ENCODE measurements at places on chromosomes 5 and 9.

GRCh38 chr9:79812507-79813257 is 240.9 kb downstream of the TLE4 start:
- no peak for DNase-seq

DNA sequence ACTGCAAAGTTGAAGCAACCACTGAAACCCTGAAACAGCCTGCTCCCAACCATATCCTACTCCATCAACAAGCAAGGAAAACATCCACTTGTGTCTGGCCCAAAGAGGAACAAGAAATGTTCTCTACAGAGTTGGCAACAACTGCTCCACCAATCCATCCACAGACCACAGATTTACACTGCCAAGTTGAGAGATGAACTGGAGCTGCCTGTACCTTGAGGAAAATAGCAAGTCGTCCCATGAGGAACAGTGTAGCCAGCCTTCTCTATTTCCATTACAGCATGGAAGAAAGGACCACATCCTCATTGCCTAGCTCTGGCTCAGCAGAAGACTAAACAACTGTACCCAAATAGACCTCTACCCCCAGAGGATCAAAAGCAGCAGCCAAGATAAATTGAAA is 60.4 kb downstream of the DEPDC1B start:
- DNase-seq: no peak

DNA sequence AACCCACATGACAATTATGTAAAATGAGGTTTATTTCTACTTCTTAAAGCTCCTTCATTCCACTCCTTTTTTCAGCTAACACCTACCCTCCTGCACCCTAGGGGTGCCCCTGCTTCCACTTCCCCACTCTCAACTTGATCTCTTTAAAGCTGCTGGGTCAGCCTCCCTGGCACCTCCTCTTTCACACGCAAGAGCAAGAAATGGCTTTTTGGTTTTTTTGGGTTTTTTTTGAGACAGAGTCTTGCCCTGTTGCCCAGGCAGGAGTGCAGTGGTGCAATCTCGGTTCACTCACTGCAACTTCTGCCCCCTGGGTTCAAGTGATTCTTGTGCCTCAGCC is 64.4 kb downstream of the SUSD1 start:
- DNase-seq: no peak

GRCh38 chr9:128213746-128214497 is 10.7 kb downstream of the DNM1 start:
- no peak for DNase-seq

DNA sequence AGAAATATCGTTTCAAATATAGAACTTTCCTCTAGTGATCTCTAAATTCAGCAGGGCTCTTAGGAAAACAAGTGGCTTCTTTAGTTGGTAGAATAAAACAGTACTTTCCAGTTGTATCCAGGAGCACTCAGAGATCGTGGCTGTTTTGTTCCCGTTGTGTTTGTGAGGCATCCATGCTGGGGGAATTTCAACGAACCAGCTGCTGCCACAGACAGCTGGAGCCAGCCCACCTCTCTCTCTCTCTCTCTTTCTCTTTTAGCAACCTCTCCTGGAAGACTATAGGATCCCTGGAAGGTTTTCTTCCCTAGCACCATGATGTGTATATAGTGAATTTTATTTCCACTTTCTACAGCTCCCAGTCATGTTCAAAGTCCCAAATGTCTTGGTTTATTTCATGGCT is 1116.0 kb upstream of the SEMA6A start:
- DNase-seq: no peak

GRCh38 chr9:33267151-33267767 is 2.4 kb downstream of the CHMP5 start:
- no peak for DNase-seq

GRCh38 chr9:69054989-69055388 is 19.4 kb downstream of the FXN start:
- no peak for DNase-seq

GRCh38 chr9:122144836-122145591 is 14.6 kb downstream of the NDUFA8 start:
- DNase-seq: no peak

GRCh38 chr5:110865400-110866094 is 126.7 kb downstream of the SLC25A46 start:
- peak; percentile 16 for DNase-seq

GRCh38 chr9:89725271-89725670 is 120.5 kb downstream of the GADD45G start:
- DNase-seq: no peak

DNA sequence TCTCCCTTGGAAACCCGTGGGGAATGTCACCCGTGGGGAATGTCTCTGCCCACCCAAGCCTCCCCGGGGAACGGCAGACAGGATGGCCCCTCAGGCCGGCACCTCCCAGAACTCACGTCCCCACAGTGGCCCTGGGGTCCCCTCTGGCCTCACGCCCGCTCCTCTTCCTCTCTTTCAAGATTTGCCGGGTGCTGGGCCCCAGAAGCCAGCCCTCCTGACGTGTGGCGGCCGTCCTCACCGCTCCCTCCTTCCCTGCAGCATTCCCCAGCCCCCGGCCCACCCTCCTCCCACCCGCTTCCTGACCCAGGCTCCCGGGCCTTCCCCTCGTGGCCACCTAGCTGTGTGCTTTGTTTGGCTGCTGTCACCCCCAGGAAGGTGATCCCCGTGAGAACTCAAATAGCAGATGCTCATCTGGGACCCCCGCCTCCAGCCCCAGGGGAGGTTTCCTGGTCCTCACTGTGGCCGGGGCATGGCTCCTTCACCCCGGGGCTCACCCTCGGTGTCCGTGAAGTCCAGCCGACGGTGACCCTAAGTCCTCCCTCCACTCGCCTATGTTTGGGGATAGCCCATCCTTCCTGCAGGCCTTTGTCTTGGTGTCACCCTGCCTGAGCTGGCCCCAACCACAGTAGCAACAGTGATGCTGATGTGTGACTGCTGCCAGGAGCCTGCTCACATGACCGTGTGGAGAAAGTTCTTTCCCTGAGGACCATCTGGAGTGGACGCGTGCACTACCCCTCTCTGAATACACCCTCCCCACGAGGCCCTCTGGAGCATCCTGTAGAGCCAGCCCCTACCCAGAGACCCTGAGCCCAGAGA is 163.3 kb upstream of the IER5L start:
- no peak for DNase-seq

DNA sequence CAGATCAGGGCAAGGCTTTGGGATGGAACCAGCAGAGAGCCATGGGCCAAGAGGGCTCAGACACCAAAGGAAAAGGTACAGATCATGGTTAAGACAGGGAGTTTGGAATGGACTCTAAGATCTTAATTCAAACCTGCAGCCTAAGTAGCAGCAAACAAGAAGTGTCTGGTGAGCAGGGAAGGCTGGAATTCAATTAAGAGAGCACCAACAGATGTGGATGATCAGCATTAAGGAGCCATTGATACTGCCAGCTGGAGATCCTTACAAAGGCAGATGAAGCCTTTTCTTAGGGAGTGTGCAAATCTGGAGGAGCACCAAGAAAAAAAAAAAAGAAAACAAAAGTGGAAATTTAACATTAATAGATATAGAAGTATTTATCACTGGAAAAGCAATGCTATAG is 516.8 kb downstream of the RASEF start:
- DNase-seq: no peak

DNA sequence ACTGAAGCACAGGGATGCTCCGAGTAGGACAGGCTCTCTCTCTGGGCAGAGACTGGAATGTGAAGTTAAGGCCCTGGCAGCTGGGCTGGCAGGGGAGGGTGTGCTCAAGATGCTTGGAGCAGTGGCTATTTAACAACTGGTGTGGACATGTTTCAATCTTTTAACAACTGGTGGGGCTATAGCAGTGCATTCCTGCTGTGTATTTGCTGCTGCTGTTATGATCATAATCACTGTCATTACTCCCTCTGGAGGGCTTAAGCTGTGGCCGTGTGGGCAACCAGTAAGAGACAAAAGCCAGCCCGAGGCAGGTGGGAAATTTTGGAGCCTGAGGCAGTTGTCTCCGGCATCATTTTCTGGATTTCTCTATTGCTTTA is 33.3 kb upstream of the PTGS1 start:
- DNase-seq: no peak

- no peak for DNase-seq
Measured at GRCh38 chr5:68041293-68041692, 174.3 kb upstream of the PIK3R1 start.

- DNase-seq: no peak
Measured at GRCh38 chr5:112625689-112626438, 111.8 kb upstream of the APC start.

GRCh38 chr5:148391422-148391821 is 7.7 kb downstream of the FBXO38 start:
- DNase-seq: no peak

GRCh38 chr9:108642871-108643270 is 212.9 kb downstream of the ACTL7B start:
- no peak for DNase-seq

DNA sequence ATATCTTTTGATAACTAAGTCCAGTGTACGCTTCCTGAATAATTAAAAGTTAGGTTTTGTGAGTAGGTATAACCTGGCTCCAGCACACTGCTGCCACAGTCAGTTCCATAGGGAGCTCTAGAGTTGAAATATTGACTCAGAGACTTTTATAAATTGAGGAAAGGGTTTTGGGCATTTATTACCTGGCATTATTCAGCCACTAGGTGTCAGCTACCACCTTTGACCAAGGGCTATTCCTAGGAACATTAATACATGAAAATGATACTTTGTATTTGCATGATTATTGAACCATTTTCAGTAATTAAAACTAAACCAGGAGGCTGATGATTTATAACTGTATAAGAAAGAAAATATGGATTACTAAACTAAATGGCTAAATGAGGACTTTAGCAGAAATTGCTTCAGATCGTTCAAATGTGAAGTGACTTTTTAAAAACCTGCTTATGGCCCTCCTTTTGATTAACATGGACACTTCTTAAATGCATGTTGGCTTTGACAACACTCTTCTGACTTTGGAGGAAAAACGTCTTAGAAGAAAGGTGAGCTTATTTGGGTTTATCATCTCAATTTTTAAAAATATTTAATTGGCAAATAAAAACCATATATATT is 83.0 kb downstream of the SMC2 start:
- DNase-seq: peak; percentile 3

DNA sequence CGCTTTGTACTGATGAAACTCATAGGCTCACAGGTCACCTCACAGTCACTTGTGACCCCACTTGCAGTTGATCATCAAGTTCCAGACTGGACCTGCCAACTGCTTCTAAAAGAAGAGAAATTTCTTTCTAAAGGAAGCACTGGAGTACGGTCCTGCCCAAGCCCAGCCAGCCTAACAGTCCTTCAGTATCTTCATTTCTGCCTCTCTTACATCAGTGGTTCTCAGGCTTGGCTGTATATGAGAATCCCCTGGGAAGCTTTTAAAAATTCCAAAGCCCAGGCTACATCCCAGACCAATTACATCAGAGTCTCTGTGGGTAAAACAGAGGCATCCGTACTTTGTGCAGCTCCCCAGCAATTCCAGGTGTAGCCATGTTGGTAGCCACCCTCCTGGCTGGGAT is 282.1 kb downstream of the NFIB start:
- DNase-seq: no peak

DNA sequence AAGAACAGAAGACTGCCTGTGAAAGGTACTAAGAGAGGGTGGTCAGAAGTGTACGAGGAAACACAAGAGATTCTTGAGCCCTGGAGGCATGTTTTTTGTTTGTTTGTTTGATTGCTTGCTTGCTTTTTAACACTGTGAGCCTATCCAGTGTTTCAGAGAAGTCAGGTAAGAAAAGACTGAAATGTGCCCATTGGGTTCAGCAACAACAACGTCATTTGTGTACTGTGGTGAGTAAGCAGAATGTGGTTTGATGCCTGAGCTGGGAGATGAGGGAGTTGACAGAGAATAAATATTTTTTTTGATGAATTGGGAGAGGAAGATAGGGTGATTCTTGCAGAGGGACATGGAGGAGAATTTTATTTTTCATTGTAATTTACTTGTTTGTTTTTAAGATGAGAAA is 73.1 kb downstream of the RPS23 start:
- DNase-seq: no peak

DNA sequence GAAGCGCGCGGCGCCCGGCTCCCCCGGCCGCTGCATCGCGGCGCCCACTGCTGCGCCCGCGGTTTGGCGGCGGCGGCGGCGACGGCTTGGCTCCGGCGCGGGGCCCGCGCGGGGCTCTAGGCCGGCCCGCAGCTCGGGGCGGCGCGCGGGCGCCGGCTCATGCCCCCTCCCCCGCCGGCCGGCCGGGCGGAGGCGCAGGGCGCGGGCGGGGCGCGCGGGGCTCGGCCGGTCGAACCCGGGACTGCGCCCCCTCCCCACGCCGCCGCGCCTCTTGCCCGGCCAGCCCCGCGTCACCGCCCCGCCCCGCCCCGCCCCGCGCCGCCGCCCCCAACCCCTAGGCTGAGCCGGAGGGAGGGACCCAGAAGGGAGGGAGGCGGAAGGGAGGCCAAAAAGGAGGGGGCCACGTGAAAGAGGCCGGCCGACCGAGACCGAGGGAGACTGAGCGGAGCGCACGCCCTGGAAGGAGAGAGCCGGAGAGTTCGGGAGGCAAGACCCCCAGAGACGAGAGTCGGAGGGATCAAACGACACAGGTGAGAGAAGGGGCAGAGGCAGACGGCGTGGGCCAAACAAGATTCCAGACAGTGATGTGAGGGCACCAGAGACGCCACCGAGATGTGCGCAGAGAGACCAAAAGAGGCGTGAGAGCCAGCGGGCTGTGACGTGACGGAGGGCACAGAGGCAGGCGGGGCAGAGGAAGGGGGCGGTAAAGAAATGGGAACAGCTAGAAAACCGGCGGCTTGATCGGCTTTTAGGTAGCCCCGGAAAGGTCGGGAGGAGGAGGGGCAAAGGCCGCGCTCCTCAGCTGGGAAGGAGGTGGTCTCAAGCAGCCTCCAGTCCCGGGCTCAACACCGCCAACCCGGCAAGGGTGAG is at the start of gene BARX1:
Gene BARX1, minus strand, starts transcription at position 245 of the 870 bp plus-strand sequence. Its CDS starts 209 bp downstream, at position 36.
- peak; percentile 78 for DNase-seq

DNA sequence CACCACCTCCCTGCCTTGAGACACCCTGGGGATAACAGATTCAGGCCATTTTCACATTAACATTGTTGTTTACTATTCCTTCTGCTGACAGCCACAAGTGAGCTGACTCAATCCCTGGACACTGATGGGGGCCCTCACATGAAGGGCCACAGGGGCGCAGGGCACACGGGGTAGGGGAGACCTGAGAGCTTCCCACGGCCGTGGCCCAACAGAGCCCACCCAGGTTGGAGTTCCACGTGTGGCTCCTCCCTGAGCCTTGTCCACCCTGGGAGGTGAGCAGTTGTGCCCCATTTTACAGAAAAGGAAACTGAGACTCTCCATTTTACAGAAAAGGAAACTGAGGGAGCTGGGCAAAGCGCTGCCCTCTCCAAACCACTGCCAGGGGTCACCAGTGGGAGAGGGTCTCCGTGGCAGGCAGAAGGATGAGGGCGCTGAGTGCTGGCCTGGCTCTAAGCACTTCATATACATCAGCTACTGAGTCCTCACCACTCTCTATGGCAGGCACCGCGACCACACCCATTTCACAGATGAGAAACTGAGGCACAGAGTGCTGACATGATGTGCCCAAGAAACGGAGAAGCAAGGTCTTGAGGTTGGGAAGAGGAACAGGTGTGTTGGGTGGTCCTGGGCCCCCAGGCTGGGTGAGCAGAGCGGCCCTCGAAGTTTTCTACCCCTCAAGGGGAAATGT is 2.3 kb downstream of the NINJ1 start:
- no peak for DNase-seq

GRCh38 chr5:66198837-66199236 is 54.7 kb downstream of the SREK1 start:
- DNase-seq: no peak

- DNase-seq: no peak
Measured at GRCh38 chr9:71681708-71682272, 86.5 kb downstream of the CEMIP2 start.

Data from NCI-H526 treated with DMSO at 0.1 percent for 48 hours (cell line).